ENCODE measurements at places on chromosomes 4 and X.

DNA sequence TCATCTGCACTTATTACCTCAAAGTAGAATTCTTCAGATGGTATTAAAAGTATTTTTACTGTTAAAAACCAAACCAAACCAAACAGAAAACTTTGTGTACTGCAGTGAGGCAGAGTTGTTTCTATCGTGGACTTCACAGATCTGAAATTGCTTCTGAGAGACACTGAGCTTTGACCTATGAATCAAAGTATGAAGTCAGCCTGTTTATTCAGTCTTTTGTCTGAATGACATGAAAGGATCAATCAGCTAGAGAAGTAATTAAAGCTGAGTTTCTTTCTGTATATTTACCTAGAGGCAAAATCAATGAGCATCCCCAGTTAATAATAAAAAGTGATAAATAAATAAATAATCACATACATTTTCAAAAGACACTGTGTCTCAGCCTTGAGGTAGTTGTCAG, 2121.0 kb downstream of the PCDH7 start:
- DNase-seq, result no peak

DNA sequence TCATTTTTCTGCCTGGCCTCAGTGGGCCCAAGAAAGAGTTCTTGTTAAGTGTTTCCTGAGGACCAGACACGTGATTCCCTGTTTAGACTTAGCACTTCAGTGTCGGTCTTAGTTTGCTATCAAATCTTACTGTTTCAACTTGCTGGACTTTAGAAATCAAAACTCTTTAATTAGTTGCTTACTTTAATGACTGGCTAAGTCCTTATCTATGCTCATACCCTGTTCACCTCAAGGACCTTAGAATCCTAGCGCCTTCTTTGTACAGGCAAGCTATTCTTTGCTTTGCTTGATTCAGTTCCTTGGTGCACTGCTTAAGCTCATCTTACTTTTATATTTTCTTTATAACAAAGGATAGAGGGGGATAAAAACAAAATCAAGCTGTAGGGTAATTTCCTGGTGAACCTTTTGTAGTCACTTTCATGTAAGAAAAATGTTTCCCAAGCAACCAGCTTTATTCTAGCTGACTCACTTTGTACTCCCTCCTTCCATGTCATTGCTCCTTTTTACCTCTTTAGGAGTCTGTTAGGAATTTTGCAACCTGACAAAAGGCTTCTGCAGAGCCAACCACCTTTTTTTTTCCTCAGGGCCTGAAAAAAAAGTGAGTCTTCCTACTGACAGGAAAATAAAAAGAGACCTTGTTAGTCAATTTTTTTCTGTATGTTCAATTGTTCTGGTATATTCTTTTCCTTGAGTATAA, 14.7 kb downstream of the WDR44 start:
- no peak for DNase-seq

DNA sequence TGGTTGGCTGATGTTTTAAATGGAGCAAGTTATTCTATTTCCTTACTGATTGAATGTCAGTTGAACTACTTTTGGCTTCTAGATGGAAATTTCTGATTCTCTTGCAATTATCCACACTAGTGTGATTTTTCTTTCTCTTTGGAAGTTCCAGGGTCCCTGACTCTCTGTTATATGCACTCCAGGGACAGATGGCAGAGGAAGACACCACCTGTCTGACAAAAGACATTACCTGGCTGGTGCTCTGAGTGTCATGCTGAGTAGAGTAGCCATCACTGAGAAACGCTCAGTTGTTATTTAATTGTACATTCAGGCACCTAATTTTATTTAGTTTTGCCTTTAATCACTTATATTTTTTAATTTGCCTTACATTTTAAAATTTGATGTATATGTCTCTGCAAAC, 105.4 kb upstream of the TLL1 start:
- DNase-seq, result no peak

DNA sequence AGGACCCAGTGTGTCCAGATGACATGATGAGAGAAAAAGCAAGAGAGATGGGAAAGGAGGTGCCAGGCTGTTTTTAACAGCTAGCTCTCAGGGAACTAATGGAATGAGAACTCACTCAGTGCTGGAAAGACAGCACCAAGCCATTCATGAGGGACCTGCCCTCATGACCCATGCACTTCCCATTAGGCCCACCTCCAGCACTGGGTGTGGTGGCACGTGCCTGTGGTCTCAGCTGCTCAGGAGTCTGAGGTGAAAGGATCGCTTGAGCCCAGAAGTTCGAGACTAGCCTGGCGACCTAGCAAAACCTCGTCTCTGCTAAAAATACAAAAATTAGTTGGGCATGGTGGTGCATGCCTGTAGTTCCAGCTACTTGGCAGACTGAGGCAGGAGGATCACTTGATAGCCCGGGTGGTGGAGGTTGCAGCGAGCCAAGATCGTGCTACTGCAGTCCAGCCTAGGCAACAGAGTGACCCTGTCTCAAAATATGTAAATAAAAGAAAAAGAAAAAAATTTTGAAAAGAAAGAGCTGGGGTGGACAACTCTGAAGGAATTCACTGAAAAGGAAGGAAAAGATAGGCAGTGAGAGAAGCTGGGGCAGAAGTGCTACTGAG, 50.9 kb downstream of the FAM193A start:
- DNase-seq, result no peak

DNA sequence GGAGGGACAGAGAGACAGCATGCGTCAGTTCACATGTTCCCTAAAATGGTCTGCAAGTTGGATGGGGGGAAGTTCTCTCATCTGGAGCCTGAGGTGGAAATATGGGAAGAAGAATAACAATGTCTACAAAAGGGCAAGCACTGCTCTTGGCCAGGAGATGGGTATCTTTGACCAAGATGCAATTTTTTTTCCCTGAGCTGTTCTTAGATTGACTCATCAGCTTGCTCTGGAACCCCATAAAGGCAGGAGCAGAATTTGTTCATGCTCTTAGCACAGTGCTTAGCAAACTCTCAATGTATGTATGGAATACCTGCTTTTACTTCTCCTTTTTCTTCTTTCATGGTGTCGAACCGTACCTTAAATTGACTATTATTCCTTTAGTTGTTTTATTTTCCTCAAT, 90.5 kb upstream of the ZNF827 start:
- no peak for DNase-seq

- no peak for DNase-seq
Observed at GRCh38 chrX:13257223-13258051, 62.4 kb downstream of the ATXN3L start.

DNA sequence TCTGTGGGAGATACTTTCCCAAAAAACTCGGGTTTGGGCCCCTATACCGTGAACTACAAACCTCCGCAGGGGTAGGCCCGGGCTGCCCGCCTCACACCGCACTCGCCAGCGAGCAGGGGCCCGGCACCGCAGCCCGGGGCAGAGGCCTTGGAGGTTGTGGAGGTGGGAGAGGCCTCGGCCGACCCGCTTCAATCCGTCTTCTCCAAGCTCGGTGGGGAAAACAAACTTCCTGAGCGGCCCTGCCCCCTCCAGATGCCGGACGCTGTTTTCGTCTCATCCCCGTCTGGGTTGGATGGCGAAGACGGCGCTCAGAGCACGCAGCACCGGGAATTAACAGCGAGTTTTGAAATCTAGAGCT, 442 bp upstream of the MCUB start:
- DNase-seq, result no peak

- no peak for DNase-seq
Observed at GRCh38 chrX:68983004-68983857, 154.4 kb downstream of the EFNB1 start.

- DNase-seq, result no peak
Observed at GRCh38 chrX:7852166-7852565, 9.2 kb downstream of the VCX start.

Measured in AG04450 (cell line).